Hematopoietic multipotent progenitor cell (in vitro differentiated cells): ENCODE measurements at places on chromosomes 5 and 9. TPM values are rescaled to one million over a fixed set of nuclear protein-coding genes. Genes with fewer than 3 reads are reported as not detected.

The PLAC8L1 gene
- not detected for total RNA-seq

The EPB41L4B gene
- not detected for total RNA-seq

The F2RL2 gene
- 0.27 TPM for total RNA-seq

The FSTL4 gene
- total RNA-seq, result under 0.01 TPM

The PCDHB13 gene
- under 0.01 TPM for total RNA-seq

The CACFD1 gene
- total RNA-seq, result 5.4 TPM

The CDK7 gene
- 9.4 TPM for total RNA-seq

The GHR gene
- under 0.01 TPM for total RNA-seq

The PCDHGA7 gene
- 0.81 TPM for total RNA-seq

The PCDHGB7 gene
- 2.2 TPM for total RNA-seq

The PGM5 gene
- 14.8 TPM for total RNA-seq

DNA sequence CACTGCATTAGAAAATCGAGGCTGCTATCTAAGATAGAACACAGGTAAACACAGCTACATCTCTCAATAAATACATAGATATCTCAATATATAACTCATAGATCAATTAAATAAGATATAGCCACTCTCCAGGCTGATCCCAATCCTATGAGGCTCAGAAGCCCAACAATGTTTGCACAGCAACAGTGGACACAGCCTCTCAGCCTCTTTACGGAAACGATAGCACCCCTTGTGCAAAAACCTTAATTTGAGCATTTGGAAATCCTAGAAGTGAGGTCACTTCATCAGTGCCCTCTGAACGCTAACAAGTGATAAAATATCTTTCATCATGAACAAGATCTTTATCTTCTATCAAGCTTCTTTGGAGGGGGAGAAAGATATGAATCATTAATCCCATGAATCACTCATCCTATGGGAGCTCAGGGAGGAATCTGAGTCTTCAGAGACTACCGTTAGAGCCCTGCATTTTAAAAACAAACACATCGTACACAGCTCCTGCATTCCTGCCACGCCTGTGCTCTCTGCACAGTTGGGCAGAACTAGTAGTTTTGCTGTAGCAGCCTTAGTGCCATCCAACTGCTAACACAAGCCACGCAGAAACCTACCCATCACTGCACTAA lies 71.4 kb downstream of the MED27 start:
- no peak for DNase-seq

DNA sequence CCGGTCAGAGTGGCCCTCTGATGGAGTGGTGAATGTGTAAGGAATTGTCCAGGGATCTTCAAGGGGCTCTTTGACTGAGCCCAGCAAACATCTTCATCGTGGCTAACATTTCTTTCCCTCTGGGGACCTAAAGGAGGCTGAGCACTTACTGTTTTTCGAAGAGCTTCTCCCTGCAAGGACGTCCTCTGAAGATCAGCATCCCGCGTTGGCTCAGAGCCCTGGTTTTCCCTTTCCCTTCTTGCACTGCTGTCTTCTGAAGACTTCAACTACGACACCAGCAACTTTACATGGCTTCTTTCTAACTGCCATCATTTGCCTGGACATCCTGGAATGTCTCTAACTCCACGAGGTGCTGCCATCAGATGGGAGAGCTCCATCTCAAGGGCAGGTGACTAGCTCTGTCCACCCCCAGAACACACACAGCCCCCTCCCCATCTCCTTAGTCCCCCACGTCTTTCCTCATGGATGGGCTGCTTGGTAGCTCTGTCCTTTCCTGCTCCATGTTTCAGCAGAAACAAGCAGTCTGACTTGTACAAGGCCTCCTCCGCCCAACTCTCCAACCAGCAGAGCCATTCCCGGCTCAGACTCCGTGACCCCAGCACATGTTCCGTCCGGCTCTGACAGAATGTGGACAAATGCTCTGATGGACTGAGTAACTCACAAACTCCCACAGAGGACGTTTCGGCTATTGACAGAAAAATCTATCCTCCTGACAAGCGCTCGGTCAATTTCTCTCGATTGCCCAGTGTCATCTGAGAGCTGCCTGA lies 17.1 kb downstream of the SHB start:
- DNase-seq, result no peak

- DNase-seq, result no peak
These were observed 6.2 kb downstream of the PARP8 start for GRCh38 chr5:50672663-50673062.

GRCh38 chr9:89153232-89154017 lies 25.2 kb downstream of the SHC3 start:
- DNase-seq, result peak; percentile 30

DNA sequence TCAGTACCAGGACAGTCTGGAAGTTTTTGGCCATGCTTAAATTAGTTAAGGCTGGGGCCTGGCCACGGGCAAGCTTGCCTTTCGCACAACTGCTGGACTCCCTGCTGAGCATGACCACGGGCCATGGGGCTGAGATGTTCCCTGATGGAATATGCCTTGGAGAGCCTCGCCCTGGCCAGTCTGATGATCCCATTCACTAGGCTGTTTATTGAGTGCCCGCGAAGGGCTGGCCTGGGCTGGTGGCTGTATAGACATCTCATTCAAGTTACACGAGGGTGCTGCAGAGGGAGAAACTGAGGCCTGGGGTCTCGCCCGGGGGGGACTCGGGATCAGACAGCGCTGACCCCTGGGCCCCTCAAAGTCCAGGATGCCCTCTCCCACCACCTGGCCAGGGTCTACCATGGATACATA lies 7.8 kb upstream of the RXRA start:
- DNase-seq, result no peak

DNA sequence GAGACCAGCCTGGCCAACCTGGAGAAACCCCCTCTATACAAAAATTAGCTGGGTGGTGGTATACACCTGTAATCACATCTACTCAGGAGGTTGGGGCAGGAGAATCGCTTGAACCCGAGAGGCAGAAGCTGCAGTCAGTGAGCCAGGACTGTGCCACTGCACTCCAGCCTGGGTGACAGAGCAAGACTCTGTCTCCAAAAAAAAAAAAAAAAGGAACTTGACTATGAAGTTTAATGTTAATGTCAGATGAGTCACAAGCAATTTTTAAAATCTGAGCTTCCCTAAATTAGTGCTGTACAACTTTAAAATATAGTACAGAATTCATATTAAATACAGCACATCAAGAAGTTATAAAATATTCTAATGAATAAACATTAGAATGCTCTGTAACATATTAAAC lies 1.5 kb downstream of the MEIKIN start:
- no peak for DNase-seq

- no peak for DNase-seq
These were observed 93.8 kb downstream of the VPS13A start for GRCh38 chr9:77271023-77271690.

GRCh38 chr5:159263569-159263905 lies 447 bp downstream of the UBLCP1 start:
- no peak for DNase-seq

DNA sequence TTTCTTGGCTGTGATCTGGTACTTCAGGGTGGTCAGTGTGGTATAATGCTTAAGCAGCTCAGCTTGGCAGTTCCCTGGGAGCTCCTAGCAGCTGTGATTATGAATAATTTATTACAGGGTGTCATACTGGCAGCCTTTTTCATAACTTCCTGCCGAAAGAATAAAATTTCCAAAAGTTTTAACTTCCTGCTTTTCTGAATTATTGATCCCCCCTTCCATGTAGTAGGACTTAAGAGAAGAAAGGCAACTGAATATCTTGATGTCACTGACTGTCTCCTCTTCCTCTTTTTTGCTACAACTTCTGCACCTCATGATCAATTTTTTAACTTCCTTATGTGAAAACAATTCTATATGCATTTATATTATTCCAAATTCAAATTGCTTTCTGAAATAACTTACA lies 74.3 kb upstream of the SPEF2 start:
- DNase-seq, result no peak

GRCh38 chr5:75651575-75652238 lies 40.5 kb downstream of the ANKDD1B start:
- DNase-seq, result no peak

- DNase-seq, result no peak
These were observed 270.2 kb upstream of the MVB12B start for GRCh38 chr9:126056312-126057021.

DNA sequence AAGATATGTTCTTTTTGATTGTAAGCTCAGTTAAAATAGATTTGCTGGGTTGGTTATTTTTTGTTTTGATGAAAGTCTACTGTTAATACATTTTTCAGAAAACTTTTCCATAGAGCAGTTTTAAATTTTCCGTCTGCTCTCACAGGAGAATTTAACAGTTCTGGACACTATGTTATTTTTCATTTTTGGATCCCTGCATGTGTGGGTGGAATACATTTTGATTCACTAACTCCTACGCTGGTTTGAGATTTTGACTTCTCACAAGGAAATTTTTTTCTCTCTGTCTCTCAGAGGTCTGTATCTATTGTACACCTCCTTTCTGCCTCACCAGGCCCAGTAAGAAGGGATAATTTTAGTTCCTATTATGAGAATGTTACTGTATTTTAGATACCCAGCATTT lies 502.4 kb downstream of the CDH10 start:
- no peak for DNase-seq

- DNase-seq, result no peak
These were observed 41.0 kb upstream of the ANGPTL2 start for GRCh38 chr9:127163409-127163808.

- no peak for DNase-seq
These were observed 180.4 kb downstream of the GAS1 start for GRCh38 chr9:86766912-86767311.

DNA sequence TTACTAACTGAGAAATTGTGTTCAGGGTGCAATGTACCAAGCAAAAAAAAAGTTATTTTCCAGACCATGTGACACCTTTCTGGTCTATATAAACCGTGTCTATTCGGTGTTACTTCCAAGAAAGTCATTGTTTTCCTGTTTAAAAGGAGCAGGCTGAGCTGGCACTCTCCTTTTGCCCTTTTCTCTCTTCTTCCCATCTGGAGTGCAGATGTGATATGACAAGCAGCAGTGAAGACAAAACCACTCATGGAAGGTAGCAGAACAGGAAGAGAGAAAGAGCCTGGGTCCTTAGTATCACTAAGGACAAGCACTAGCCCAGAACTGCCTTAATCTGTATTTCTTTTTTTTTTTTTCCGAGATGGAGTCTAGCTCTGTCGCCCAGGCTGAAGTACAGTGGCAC lies 25.6 kb downstream of the LYRM7 start:
- DNase-seq, result no peak

DNA sequence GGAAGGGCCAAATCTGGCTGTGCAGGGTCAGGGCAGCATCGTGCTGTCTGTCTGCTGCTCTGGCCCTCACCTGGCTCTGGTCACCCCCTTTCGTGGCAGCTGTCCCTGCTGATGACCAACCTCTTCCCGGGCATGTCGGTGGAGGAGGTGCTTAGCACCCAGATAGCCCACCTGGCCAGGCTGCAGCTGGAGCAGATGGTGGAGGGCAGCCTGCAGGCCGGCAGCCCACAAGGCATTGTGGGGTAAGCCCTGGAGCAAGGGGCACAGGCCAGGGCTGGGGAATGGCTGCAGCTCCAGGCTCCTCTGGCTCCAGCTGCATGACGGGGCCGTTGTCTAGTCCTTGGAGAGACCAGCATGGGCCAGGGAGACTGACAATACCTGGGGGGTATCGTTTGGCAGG lies 8.2 kb downstream of the TOR2A start:
- no peak for DNase-seq

GRCh38 chr5:6396836-6397535 lies 18.6 kb upstream of the MED10 start:
- DNase-seq, result no peak

DNA sequence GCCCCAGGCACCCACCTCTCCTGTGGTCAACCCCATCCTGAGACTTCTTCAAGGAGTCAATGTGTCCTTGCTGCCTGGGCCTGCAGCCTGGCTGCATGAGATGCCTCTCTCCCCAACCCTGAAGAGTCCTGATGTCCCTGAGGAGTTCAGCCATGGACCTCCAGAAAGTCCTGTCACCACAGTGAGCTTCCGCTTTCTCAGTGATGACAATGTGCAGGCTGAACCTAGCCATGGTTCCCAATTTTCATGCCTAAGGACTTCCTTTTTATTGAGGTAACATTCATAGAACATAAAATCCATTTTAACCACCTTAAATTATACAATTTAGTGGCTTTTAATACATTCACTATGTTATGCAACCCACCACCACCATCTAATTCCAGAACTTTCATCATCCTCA lies 29.1 kb downstream of the DAP start:
- DNase-seq, result no peak

DNA sequence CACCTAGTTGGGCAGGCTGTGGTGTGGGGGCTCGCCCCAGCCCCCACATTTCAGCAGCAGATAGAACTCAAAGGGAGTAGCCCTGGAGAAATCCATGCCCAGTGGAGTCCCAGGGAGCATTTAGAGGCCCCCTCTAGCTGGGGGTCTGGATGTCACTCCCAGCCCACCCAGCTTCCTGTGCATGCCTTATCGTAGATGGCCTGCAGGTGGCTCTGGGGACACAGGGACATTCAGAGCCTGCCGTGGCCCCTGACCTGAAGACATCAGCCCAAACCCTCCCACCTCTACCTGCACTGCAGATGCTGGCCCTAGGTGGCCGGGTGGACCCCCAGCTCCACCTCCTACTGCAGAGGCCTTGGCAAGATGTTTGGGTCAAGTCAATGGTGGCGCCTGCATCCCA lies 49.0 kb upstream of the LMX1B start:
- no peak for DNase-seq

DNA sequence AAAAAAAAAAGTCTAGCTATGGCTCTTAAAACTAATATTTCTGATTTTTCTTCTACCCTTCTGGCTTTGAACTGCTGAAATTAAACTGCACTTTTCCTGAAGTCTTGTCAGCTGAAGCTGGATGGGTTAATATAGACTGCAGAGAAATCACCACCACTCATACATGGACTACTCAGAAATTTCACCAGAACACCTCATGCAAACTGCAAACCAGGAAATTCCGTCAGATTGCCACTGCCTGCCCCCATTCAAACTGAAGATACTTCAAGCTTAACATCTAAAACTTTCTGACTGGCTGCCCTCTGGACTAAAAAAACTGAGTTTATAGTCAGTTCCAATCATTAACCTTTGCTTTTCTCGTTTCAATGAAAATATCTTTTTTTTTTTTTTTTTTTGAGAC lies 11.6 kb upstream of the ANXA2R start:
- DNase-seq, result no peak
